ENCODE measurements at places on chromosomes 5 and 9. TPM values are rescaled to one million over a fixed set of nuclear protein-coding genes. Genes with fewer than 3 reads are reported as not detected.

DNA sequence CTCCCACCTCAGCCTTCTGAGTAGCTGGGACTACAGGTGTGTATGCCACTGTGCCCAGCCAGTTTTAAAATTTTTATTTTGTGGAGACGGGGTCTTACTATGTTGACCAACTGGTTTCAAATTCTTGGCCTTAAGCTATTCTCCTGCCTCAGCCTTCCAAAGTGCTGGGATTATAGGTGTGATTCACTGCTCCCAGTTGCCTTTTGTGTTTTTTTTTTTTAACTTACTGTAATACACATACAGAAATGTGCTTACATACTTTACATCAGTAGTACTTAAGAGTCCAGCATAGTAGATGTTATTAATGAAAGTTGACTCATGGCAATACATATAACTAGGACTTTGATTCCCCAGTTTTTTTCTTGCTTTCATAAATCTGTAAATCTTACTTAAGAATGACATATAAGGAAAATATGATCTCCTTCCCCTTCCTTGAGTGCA, 4.7 kb downstream of the MAN2A1 start:
- no peak overlapping the region for H3K4me3 ChIP-seq
- H3K27ac ChIP-seq, result peak overlapping the region; percentile 28
- peak; percentile 41 for DNase-seq
- H3K27me3 ChIP-seq, result no peaks in the 10 kb centered on the region
- H3K4me1 ChIP-seq, result peaks cover 36% of the 10 kb centered on the region

- H3K4me3 ChIP-seq, result no peak overlapping the region
- no peaks in the 10 kb centered on the region for H3K27me3 ChIP-seq
- H3K27ac ChIP-seq, result no peak overlapping the region
- peaks cover 8% of the 10 kb centered on the region for H3K4me1 ChIP-seq
- DNase-seq, result no peak
These were observed 88.3 kb upstream of the CCDC112 start for GRCh38 chr5:115384587-115385375.

Gene CCL19
- not detected for total RNA-seq

DNA sequence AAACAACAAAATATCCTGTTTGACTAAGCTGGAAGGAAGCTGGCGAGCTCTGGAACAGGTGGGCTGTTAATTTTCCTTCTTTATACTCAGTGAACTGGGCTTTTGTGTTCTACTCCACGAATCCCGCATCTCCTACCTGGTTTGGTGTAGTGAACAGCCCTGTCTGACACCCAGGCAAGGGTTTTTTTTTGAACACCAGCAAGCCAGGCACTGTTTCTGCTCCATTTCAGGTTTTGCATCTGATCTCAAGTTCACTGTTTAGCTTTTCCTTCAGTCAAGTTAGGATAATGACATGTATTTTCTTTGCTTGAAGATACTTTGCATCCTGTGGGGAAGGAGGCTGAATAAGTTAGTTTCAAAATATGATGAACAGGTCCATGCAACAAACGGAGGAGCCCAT, 204.5 kb downstream of the SEMA6A start:
- no peak overlapping the region for H3K27ac ChIP-seq
- peaks cover 7% of the 10 kb centered on the region for H3K4me1 ChIP-seq
- H3K27me3 ChIP-seq, result no peaks in the 10 kb centered on the region
- H3K4me3 ChIP-seq, result no peak overlapping the region
- no peaks in the 10 kb centered on the region for H3K36me3 ChIP-seq

Gene SLC22A4
- total RNA-seq, result 26.3 TPM

DNA sequence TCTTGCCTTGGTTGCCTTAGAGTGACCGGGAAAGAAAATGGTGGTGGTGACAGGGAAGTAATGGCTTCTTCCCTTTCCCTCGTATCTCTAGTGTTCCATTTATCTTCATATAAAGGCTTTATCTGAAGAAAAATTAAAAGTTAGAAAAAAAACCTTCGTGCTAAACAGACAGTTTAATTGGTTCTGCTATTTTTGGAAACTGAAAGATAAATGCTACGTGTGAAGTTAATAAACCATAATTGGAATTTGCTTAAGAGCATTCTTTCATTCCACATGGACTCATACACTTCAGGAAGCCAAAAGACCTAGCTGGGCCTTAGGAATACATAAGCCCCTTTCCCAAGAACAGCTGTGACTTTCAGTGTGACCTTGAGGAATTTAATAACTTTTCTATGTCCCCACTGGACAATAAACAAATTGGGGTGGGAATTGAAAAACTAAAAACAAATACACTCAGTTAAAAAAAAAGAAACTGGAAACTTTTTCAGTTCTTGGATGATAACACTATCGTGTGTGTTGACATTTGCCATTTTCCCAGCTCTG, 818.8 kb upstream of the WWC1 start:
- no peak for DNase-seq
- no peaks in the 10 kb centered on the region for H3K4me1 ChIP-seq
- peaks cover 7% of the 10 kb centered on the region for H3K27me3 ChIP-seq
- no peak overlapping the region for H3K4me3 ChIP-seq
- no peaks in the 10 kb centered on the region for H3K36me3 ChIP-seq
- no peak overlapping the region for H3K27ac ChIP-seq

DNA sequence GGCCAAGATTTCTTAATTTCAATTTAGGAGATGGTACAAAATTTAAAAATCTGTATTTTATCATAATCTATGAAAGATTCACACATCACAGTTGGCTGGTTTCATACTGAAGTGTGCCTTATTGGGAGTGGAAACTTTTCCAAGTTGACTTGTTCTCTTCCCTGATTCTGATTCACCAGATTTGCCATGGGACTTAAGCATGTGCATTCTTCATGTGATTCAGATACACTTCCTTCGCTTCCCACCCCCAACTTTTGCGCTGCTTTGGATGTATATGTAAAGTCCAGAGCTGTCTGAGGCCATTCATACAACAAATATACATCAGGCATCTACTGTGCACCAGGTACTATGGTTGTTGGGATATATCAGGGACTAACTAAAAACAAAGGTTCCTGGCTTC, 34.4 kb downstream of the CPEB4 start:
- no peak overlapping the region for H3K27ac ChIP-seq
- H3K4me1 ChIP-seq, result peaks cover 48% of the 10 kb centered on the region
- no peaks in the 10 kb centered on the region for H3K27me3 ChIP-seq

- H3K27me3 ChIP-seq, result no peaks in the 10 kb centered on the region
- H3K27ac ChIP-seq, result peak overlapping the region; percentile 82
- DNase-seq, result peak; percentile 89
- H3K4me3 ChIP-seq, result 0 out of 2 replicates have a peak overlapping the region, but pooled peaks have one; percentile 8
These were observed 81.5 kb downstream of the VCAN start for GRCh38 chr5:83553000-83553486.

Gene AJM1
- 1.4 TPM for total RNA-seq

GRCh38 chr5:137236252-137236651, 262.9 kb downstream of the SPOCK1 start:
- no peak overlapping the region for H3K27ac ChIP-seq
- no peak for DNase-seq
- peaks cover 16% of the 10 kb centered on the region for H3K4me1 ChIP-seq
- no peaks in the 10 kb centered on the region for H3K36me3 ChIP-seq
- H3K27me3 ChIP-seq, result no peaks in the 10 kb centered on the region

DNA sequence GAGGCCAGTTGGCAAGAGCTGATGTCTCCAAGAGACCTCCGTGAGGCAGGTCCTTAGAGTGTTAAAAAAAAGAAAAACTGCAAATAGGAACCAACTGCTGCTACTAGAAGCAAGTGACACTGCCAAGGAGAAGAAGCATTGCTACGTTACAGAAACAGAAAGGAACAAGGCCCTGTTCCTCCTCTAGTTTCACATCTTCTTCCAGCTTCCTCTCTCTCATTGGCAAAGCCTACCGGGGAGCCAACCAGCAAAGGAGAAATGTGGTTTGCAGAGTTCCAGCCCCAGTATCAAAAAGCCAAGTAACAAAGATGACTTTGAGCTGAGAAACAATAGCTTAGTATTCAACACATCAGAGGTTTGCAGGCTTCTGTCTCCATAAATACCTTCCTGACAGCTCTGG, 145.9 kb downstream of the PRELID2 start:
- DNase-seq, result no peak
- H3K27me3 ChIP-seq, result no peaks in the 10 kb centered on the region
- H3K27ac ChIP-seq, result no peak overlapping the region

Gene SARDH
- total RNA-seq, result 2.4 TPM

DNA sequence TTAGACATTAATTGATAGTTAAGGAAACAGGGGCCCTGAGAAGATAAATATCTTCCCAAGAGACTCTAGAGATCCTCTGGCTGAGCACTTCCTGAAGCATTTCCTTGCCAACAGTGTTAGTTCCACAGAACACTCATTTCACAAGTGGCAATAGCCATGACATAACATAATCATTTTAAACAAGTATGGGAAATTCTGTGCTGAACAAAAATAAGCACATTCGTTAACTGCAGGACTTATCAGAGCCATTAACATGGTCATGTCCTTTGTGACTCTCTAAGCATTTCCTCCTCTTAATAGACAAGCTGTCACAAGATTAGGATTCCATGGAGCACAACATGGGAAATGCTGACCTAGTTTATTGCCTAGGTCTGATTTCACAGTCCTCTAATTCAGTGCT, 184.9 kb downstream of the SNX18 start:
- no peaks in the 10 kb centered on the region for H3K36me3 ChIP-seq
- peak; percentile 39 for DNase-seq
- peak overlapping the region; percentile 36 for H3K4me3 ChIP-seq
- H3K27ac ChIP-seq, result peak overlapping the region; percentile 67
- H3K4me1 ChIP-seq, result peaks cover 42% of the 10 kb centered on the region

DNA sequence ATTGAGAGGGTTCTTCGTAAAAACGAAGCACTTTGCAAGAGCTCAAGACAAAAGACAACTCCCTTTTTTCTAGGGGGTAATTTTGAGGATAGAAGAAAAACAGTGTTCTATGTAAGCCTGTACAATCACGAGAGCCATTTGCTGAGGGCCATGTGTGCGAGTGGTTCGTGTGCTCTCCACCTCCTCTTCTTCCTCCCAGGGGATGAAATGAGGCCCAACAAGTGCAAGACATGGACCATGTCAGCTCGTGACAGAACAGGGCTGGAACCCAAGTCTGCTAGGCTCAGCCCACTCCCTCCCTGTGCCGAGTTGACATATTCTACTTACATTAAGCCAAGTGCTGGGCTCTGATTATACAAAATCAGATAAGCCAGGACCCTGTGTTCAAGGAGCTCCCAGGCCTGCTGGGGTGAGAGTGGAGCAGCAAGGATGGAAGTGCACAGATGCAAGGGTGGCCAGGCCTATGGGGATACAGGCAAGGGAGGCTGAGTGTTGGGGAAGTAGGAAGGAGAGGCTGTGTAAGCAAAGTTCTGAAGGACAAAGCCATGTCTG, 97.9 kb upstream of the MSX2 start:
- DNase-seq, result no peak
- no peak overlapping the region for H3K4me3 ChIP-seq
- no peak overlapping the region for H3K27ac ChIP-seq
- H3K27me3 ChIP-seq, result 0 out of 2 replicates have a peak, but pooled peaks cover 3% of the 10 kb centered on the region
- no peaks in the 10 kb centered on the region for H3K4me1 ChIP-seq
- no peaks in the 10 kb centered on the region for H3K36me3 ChIP-seq

Gene TMED9
- 137 TPM for total RNA-seq

Gene ARID3C
- total RNA-seq, result 0.11 TPM

Gene RAI14
- 120 TPM for total RNA-seq

DNA sequence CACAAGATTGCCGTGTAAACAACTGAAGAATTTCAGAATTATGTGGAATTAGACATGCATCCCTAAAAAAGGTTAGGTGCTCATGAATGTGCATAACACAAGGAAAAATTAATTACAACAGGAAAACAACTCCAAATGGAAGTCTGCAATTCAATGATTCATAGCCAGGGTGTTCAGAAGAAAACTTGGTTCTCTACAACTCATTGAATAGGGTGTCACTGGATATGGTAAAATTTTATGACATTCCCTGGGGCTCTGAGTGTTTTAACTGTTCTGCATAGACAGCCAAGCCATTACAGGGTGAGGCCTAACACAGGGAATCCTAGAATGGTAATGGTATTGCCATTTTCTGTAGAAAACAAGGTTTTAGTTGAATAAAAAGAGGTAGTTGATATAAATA, 24.4 kb upstream of the ZSWIM6 start:
- no peaks in the 10 kb centered on the region for H3K36me3 ChIP-seq
- no peaks in the 10 kb centered on the region for H3K27me3 ChIP-seq
- H3K4me3 ChIP-seq, result no peak overlapping the region
- peaks cover 59% of the 10 kb centered on the region for H3K4me1 ChIP-seq
- no peak for DNase-seq

Gene OR1J2
- not detected for total RNA-seq

GRCh38 chr5:115377468-115378217, 81.2 kb upstream of the CCDC112 start:
- H3K4me3 ChIP-seq, result peak overlapping the region; percentile 39
- DNase-seq, result peak; percentile 94
- no peaks in the 10 kb centered on the region for H3K27me3 ChIP-seq
- peaks cover 19% of the 10 kb centered on the region for H3K4me1 ChIP-seq
- no peaks in the 10 kb centered on the region for H3K36me3 ChIP-seq

GRCh38 chr9:899440-900184, 58.1 kb downstream of the DMRT1 start:
- no peak overlapping the region for H3K27ac ChIP-seq
- H3K36me3 ChIP-seq, result no peaks in the 10 kb centered on the region
- DNase-seq, result no peak
- peaks cover 14% of the 10 kb centered on the region for H3K27me3 ChIP-seq
- H3K4me1 ChIP-seq, result no peaks in the 10 kb centered on the region
- H3K4me3 ChIP-seq, result no peak overlapping the region

- H3K27me3 ChIP-seq, result no peaks in the 10 kb centered on the region
- H3K27ac ChIP-seq, result no peak overlapping the region
These were observed 67.4 kb downstream of the UNC13B start for GRCh38 chr9:35229066-35229778.

DNA sequence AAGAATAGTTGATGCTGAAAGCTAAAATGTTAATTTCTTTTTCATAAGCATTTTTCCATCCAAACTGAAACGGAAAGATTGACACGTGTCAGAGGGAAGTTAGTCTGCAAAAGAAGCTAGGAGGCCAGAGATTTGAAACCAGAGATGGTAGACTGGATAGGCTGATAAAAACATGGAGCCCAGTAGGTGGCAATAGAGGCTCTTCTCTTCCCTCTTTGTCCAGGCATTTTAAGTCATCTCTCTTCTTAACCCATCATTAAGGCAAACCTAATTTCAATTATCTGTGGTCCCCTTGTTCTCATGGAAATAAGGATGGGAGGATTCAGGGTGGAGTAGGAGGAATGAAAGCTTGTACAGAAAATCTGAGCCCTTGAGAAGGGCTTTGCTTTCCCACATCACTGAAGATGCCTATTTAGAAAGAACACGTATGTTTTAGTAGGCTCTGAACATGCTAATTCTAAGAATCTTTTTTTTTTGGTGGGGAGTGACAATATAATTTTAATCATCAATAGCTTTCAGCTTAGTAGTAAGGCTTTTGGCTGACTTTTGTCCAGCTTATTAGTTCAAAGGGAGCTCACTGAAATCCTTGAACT, 66.6 kb downstream of the ZNF474 start:
- H3K4me3 ChIP-seq, result no peak overlapping the region
- DNase-seq, result peak; percentile 72
- no peaks in the 10 kb centered on the region for H3K36me3 ChIP-seq
- no peaks in the 10 kb centered on the region for H3K27me3 ChIP-seq
- no peaks in the 10 kb centered on the region for H3K4me1 ChIP-seq
- no peak overlapping the region for H3K27ac ChIP-seq

GRCh38 chr5:171835066-171835465, 49.4 kb downstream of the SMIM23 start:
- DNase-seq, result no peak
- no peaks in the 10 kb centered on the region for H3K36me3 ChIP-seq
- no peak overlapping the region for H3K27ac ChIP-seq
- H3K4me3 ChIP-seq, result no peak overlapping the region
- H3K4me1 ChIP-seq, result no peaks in the 10 kb centered on the region
